ENCODE measurements at places on chromosomes 7 and 10.

DNA sequence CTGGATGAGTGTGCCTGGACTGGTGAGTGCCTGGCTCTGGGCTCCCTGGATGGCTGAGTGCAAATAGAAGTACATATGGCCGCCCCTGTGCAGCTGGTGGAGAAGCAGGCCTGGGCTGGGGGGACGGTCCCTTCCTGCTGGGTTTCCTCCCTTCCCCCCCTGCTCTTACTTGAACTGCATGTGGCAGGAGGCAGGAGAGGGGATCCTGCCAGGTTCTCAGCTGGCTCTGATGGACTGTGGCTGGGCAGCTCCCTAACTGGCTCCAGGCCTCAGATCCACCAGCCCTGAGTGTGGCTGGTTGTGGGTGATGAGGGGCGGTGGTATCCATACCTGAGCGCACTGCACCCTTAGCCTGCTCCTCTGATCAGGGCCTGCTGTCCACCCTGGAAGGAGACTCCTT, 26.9 kb downstream of the ADCY1 start:
- no peak for DNase-seq

- no peak for DNase-seq
Observed at GRCh38 chr10:3761021-3761686, 23.9 kb downstream of the KLF6 start.

GRCh38 chr7:86947929-86948328, 111.5 kb downstream of the ELAPOR2 start:
- no peak for DNase-seq

DNA sequence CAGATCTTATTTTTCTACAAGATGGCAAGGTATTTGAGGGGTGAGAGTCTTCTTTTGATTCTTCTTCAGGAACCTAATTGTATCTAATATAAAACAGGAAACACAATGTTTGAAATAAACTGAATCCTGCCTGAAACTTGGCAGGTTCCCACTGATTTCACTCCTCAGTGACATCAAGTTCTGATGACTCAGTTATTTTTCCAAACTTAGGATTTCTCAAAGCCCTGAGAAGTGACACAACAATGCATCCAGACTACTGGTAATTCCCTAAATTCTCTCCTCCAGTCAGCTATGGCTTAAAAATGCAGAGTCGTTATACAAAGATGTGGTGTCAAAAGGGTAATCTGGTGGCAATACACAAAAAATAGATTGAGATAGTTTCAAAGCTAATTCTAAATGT, 80.9 kb downstream of the ABLIM1 start:
- no peak for DNase-seq

DNA sequence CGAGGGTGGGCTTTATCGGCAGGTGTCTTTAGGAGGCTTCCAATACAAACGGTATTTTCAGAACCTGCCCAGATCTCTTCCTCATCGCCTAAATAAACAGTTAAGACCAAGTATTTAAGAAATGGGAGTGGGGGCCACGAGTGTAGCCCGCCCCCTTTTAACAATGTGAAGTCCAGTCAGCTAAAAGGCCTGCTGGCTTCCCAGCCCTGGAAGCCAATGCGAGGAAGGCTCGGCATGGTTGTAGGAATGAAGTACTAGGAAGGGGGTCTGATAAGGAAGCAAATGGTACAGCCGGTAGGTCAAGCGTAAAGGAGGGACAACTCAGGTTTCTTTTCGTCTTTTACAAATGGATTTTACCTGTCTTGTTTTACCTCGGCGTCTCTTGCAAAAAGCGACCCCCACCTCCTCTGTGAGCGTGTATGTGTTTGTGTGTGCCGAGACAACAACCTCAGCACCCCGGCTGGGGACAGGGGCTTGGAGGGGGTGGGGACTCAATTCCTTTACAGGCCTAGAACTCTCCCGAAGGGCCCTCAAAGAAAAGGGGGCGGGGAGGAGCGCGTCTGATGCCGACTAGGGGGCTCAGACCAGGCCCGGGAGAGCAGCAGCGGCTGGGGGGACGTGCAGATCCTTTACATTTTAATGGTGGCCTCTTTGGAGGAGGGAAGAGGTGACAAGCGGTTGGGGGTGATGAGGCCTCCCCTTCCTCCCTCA, 147.6 kb downstream of the GPR85 start:
- peak; percentile 55 for DNase-seq
